ENCODE measurements at places on chromosomes 4 and X.

DNA sequence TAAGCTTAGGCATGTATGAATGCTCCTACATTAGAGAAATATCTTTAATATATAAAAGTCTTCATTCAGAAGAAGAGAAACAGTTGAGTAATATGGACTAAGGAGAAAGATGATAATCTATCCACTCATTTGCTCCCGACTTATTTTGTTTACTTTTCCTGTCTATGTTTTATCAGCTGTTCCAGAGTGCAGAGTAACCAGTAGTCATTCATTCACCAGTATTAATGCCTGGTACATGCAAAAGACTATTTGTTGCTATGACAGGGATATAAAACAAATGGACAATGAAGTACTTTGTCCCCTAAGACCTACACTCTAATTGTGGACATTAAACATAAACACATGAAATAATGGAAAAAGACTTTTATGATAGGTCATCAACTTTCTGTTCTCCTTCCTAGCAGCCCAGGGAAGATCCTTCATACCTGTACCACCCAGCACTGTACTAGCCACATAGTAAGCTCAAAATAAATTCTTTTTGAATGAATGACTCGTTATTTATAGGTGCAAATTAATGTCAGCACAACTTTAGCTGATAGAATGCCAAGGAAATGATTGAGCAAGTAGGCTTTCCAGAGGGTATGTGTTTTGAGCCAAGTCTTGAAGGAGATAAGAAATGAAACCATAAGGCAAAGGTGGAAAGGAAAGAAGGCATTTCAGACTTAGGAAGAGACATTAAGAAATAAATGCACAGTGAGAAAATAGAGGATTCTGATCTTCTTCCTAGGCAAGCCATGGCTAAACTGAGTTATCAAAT lies 45.0 kb upstream of the IL13RA1 start:
- DNase-seq = no peak

- DNase-seq = no peak
Observed at GRCh38 chrX:22128961-22129360, 96.8 kb downstream of the PHEX start.

DNA sequence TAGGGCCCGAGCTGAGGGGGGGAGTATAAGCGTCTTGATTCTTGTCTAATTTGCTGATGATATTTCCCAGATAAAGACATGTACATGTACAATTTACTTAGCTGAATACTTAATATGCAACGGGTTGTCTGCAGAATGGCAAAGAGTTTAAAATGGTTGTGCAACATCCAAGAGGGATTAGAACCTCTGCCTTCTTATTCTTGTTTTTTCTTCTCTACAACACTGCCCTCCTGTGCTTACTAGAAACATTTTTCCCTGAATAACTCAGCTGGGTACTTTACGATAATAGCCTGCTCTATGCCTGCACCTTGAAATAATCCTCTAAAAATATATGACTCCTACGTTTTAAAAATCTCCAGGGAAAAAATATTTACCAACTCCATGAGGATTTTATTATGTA lies 41.8 kb downstream of the INTS12 start:
- DNase-seq = no peak

GRCh38 chrX:14673764-14674163 lies 144.4 kb downstream of the GLRA2 start:
- no peak for DNase-seq

- DNase-seq = no peak
Observed at GRCh38 chrX:129653971-129654651, 645 bp downstream of the APLN start.

DNA sequence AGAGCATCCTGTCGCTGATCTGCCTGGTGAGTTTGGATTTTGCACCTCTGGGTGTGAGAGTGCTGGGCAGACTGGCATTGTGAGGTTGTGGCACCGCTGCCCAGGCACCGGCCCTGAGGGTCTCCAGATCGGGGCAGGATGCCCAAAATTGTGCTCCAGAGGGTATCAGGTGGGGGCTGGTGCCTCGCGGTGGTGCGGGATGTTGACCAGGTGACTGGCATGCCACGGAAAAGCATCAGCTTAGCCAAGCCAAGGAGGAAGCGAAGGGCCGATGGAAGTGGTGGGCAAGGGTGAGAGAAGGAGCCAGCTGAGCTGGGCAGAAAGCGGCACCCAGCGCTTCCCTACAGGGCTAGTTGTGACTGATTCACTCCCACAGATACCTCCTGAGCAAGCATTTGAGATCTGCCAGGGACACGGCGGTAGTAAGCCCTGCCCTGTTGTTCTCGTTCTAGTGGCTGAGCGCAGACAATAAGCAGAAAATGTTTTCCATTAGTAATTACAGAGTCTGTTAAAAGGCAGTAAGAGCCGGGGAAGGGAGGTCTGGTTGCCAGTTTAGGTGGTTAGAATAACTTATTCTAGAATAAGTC lies 809 bp downstream of the ZFP92 start:
- DNase-seq = no peak
